ENCODE measurements at places on chromosomes 4 and X.

GRCh38 chrX:1903236-1903935 is 288.5 kb downstream of the ASMT start:
- no peak overlapping the region for H3K27ac ChIP-seq
- no peak for DNase-seq
- no peak overlapping the region for H3K4me3 ChIP-seq
- no peaks in the 10 kb centered on the region for H3K4me1 ChIP-seq
- no peaks in the 10 kb centered on the region for H3K27me3 ChIP-seq

DNA sequence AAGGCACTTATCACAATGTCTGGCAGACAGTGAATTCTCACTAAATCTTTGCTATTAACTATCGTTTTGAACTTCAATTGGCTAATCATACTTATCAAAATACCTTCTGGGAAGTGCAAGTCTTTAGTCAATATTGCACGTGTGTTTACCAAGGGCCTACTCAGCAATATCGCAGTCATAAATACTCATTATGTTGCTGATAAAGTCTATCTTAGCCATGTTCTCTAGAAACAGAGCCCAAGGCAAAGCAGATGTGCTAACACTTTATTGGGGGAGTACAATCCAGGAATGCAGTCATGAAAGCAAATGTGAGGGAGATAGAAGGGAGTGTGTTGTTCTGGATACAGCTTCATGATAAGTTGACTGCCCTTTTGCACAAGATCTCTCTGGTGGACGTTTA is 90.5 kb downstream of the FBXO8 start:
- H3K27ac ChIP-seq: no peak overlapping the region
- no peak overlapping the region for H3K4me3 ChIP-seq
- no peak for DNase-seq
- no peaks in the 10 kb centered on the region for H3K36me3 ChIP-seq
- no peaks in the 10 kb centered on the region for H3K27me3 ChIP-seq

DNA sequence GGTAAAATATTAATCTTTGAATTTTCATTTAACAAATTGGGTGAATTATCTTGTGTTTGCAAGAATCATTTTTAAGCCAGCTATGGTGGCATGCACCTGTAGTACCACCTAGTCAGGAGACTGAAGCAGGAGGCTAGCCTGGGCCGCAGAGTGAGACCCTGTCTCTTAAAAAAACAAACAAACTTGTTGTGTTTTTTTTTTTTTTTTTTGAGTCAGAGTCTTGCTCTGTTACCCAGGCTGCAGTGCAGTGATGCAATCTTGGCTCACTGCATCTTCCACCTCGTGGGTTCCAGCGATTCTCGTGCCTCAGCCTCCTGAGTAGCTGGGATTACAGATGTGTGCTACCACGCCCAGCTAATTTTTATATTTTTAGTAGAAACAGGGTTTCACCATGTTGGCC is 2.2 kb downstream of the TXLNG start:
- H3K4me1 ChIP-seq: peaks cover 9% of the 10 kb centered on the region
- no peak overlapping the region for H3K4me3 ChIP-seq
- H3K27me3 ChIP-seq: no peaks in the 10 kb centered on the region

DNA sequence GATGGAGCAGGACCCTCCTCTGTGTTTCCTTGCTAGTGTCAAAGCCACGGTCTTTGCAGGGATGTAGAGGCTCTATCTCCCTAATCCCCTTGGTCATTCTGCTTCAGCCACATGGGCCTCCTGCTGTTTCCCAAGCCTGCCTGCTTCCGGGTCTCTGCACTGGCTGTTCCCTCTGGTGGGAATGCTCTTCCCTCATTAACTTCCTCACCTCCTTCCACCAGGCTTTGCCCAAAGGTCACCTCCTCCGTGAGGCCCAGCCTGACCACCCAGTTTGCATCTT is 56.6 kb downstream of the ABLIM2 start:
- no peak for DNase-seq
- H3K27ac ChIP-seq: no peak overlapping the region
- peaks cover 13% of the 10 kb centered on the region for H3K4me1 ChIP-seq
- H3K27me3 ChIP-seq: no peaks in the 10 kb centered on the region
- H3K4me3 ChIP-seq: no peak overlapping the region
- H3K36me3 ChIP-seq: no peaks in the 10 kb centered on the region

DNA sequence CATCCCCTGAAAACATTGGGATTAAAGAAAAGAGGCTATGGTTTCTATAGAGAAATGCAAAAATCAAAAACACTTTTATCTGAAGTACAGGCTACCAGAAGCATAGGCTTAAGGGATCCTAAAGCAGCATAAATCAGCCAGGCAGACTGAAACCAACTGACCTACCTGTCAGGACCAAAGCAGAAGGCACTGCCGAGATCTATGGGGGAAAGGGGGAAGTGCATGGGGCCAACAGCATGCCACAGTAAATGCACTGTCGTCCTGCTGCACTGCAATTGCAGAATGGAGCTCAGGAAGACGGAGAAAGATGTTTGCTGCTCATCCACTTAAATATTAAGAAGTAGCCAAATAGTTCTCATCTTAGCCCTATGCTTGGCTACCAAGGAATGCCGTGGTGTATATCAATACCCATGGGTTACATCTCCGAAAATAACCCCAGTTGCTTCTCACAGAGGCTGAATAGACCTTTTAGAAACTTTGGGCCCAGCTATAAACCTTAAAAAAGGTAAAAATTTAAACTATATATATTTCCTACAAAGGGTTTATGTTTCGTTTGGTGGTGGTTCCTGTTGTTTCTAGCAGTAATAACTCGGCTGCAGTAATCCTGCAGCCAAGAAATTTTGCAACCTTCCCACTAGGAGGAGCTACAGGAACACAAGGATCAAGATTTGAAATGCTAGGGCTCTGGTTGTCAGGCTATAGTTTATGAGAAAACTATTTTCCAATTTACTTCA is 312.2 kb upstream of the DIAPH2 start:
- H3K27ac ChIP-seq: no peak overlapping the region
- no peak overlapping the region for H3K4me3 ChIP-seq
- no peaks in the 10 kb centered on the region for H3K4me1 ChIP-seq
- peak; percentile 67 for DNase-seq

- no peaks in the 10 kb centered on the region for H3K27me3 ChIP-seq
- H3K27ac ChIP-seq: no peak overlapping the region
- H3K4me1 ChIP-seq: peaks cover 13% of the 10 kb centered on the region
- peak; percentile 16 for DNase-seq
- no peak overlapping the region for H3K4me3 ChIP-seq
These were observed 107.4 kb upstream of the SLC4A4 start for GRCh38 chr4:71231129-71232055.

- no peak overlapping the region for H3K4me3 ChIP-seq
- H3K36me3 ChIP-seq: no peaks in the 10 kb centered on the region
- H3K4me1 ChIP-seq: no peaks in the 10 kb centered on the region
- no peaks in the 10 kb centered on the region for H3K27me3 ChIP-seq
- peak; percentile 21 for DNase-seq
These were observed 103.7 kb downstream of the SORCS2 start for GRCh38 chr4:7295911-7296660.

GRCh38 chrX:115344885-115345614 is 55.5 kb downstream of the LUZP4 start:
- H3K36me3 ChIP-seq: no peaks in the 10 kb centered on the region
- DNase-seq: peak; percentile 55
- no peaks in the 10 kb centered on the region for H3K27me3 ChIP-seq
- no peak overlapping the region for H3K4me3 ChIP-seq
- peak overlapping the region; percentile 62 for H3K27ac ChIP-seq

- no peaks in the 10 kb centered on the region for H3K36me3 ChIP-seq
- peaks cover 41% of the 10 kb centered on the region for H3K27me3 ChIP-seq
- H3K4me3 ChIP-seq: no peak overlapping the region
- peaks cover 2% of the 10 kb centered on the region for H3K4me1 ChIP-seq
These were observed 29.4 kb upstream of the SPINK2 start for GRCh38 chr4:56850910-56851309.

DNA sequence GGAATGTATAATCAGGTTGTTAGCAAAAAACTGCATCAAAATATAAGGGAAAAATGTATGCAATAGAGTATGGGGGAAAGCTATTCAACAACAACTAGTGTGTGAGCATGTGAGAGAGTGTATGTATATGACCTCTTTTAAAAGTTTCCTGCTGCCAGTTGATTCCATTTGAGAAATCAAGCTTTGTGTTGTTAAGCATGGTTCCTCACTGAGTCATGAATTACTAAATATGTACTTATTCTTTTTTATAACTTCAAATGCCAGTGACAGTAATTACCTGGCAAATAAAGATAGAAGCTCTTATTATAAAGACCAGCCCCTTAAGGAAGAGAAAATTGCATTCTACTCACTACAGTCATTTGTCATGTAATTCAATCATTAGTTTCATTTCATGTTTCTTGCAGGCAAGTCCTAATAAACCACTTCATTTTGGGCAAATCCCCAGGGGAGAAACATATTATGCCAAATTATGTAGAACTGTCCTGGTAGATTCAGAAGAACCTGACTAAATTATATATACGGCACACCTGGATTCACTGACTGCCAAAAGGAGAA is 19.2 kb downstream of the RASGEF1B start:
- no peaks in the 10 kb centered on the region for H3K27me3 ChIP-seq
- H3K4me3 ChIP-seq: no peak overlapping the region
- no peaks in the 10 kb centered on the region for H3K36me3 ChIP-seq

- H3K27me3 ChIP-seq: no peaks in the 10 kb centered on the region
- peaks cover 3% of the 10 kb centered on the region for H3K36me3 ChIP-seq
- no peak overlapping the region for H3K4me3 ChIP-seq
- H3K27ac ChIP-seq: no peak overlapping the region
These were observed 97.1 kb downstream of the JADE1 start for GRCh38 chr4:128906581-128906980.

DNA sequence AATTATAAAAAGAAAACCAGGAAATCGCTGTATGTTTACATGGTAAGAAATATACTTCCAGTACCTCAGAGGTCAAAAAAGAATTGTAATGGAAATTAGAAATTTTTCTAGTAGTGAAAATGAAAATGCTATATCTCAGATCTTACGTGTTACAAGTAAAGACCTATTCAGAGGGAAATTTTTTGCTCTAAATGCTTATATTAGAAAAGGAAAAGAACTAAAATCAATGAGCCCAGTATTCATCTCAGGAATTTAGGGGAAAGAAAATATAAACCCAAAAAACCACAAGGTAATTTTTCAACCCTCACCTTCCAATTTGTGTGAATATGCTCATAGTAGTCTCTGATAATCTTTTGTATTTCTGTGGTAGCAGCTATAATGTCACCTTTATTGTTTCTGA is 145.6 kb downstream of the RAP1GDS1 start:
- H3K36me3 ChIP-seq: no peaks in the 10 kb centered on the region
- no peaks in the 10 kb centered on the region for H3K4me1 ChIP-seq
- H3K4me3 ChIP-seq: no peak overlapping the region
- H3K27ac ChIP-seq: no peak overlapping the region
- no peak for DNase-seq

DNA sequence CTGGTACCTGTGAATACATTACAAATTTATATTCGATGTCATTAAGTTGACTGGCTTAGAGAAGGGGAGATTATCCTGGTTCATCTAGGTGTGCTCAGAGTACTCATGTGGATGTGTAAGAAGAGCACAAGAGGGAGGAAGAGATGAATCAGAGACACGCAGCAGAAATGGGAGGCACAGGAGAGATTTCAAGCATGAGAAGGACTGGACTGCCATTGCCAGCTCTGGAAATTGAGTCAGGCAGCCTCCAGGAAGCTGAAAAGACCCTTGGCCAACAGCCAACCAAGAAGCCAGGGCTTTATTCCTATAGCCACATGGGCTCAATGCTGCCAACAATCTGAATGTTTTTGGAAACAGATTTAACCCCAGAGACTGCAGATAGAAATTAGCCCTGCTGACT is 1390.0 kb downstream of the STIM2 start:
- no peak overlapping the region for H3K27ac ChIP-seq
- no peaks in the 10 kb centered on the region for H3K27me3 ChIP-seq
- DNase-seq: no peak
- H3K4me3 ChIP-seq: no peak overlapping the region
- H3K36me3 ChIP-seq: no peaks in the 10 kb centered on the region

DNA sequence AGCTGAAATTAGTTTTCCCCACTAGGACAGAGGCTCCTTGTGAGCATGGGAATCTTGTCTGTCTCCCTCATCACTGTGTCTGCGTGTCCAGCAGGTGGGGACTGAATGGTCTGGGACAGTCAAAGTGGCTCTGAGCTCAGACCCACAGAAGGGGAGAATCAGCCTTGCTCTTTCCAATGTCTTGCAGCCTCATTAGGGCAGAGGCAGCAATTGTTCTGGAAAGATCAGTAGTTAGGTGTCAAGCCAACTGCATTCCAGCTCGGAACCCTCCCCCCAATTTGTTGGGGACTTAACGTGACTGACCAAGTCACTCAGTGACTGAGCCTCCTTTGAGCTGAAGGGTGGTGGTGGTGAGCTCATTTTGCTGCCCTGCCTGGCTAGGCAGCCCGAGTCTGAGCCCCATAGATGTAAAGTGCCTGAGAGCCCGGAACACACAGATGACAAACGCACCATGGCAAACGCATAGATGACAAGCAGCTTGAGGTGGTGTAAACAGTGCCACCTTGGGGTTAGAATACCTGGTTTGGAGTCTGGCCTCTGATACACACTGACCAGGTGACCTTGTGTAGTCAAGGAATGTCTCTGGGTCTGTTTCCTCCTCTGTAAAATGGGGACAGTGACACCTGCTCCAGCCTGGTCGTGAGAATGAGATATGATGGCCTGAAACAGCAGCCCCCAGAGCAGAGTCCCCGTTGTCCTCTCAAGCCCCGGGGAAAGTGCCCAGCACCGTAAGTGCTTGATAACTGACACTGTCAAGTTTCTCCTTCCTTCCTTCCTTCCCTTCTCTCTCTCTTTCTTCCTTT is 2.7 kb upstream of the SORCS2 start:
- H3K4me3 ChIP-seq: no peak overlapping the region
- DNase-seq: no peak
- no peaks in the 10 kb centered on the region for H3K36me3 ChIP-seq
- H3K27me3 ChIP-seq: peaks cover 22% of the 10 kb centered on the region
- H3K27ac ChIP-seq: no peak overlapping the region
- H3K4me1 ChIP-seq: no peaks in the 10 kb centered on the region

DNA sequence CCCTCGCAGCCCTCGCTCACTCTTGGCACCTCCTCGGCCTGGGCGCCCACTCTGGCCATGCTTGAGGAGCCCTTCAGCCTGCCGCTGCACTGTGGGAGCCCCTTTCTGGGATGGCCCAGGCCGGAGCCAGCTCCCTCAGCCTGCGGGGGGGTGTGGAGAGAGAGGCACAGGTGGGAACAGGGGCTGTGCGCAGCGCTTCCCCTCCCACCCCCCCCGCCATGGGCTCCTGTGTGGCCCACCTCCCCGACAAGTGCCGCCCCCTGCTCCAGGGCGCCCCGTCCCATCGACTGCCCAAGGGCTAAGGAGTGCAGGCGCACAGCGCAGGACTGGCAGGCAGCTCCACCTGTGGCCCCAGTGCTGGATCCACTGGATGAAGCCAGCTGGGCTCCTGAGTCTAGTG is 220.2 kb downstream of the STPG2 start:
- H3K4me1 ChIP-seq: no peaks in the 10 kb centered on the region
- H3K4me3 ChIP-seq: no peak overlapping the region
- no peaks in the 10 kb centered on the region for H3K27me3 ChIP-seq
- no peak for DNase-seq
- H3K36me3 ChIP-seq: no peaks in the 10 kb centered on the region

DNA sequence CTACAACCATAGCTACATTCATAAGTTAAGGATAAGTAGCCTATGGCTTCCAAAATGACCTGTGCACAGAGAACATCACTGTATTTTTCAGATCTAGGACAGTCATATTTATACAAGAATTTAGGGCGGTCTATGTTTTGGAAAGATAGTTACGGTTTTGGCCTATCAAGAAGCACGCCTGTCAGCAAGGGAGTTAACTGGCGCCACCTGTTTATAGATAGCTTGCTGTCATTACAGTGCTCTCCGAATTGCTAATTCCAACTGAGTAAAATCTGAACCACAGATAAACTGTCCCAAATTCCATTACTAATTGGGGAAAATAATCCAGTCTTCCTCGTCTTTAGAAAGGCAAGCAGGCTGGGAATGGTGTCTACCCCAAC is 646 bp downstream of the ABCB7 start:
- peaks cover 3% of the 10 kb centered on the region for H3K4me1 ChIP-seq
- H3K4me3 ChIP-seq: peak overlapping the region; percentile 69
- H3K27ac ChIP-seq: peak overlapping the region; percentile 90
- DNase-seq: peak; percentile 2
- no peaks in the 10 kb centered on the region for H3K27me3 ChIP-seq
- H3K36me3 ChIP-seq: no peaks in the 10 kb centered on the region

Data from GM23338 (cell line).